ENCODE measurements at places on chromosomes 7 and 10. TPM values are rescaled to one million over a fixed set of nuclear protein-coding genes. Genes with fewer than 3 reads are reported as not detected.

The TAS2R41 gene
- total RNA-seq: not detected

The FAM25C gene
- not detected for total RNA-seq

The DDIT4 gene
- 321 TPM for total RNA-seq

The BAIAP2L1 gene
- 4.6 TPM for total RNA-seq

The NUDT1 gene
- total RNA-seq: 16.6 TPM

The PTPN20 gene
- 10.0 TPM for total RNA-seq

The PARG gene
- 91.0 TPM for total RNA-seq

The CALCR gene
- total RNA-seq: 0.38 TPM

The XRCC2 gene
- 5.3 TPM for total RNA-seq

The AKR1B15 gene
- total RNA-seq: not detected

The TMEM248 gene
- 77.2 TPM for total RNA-seq

The VCL gene
- total RNA-seq: 99.8 TPM

The SPDYE5 gene
- 0.22 TPM for total RNA-seq

The NEURL1 gene
- 16.8 TPM for total RNA-seq

The HOXA4 gene
- total RNA-seq: not detected

The PITRM1 gene
- total RNA-seq: 93.4 TPM

The SFTPA2 gene
- total RNA-seq: not detected

The GIMAP6 gene
- 11.7 TPM for total RNA-seq

The GIMAP7 gene
- total RNA-seq: 4.1 TPM

The VSTM4 gene
- total RNA-seq: 30.1 TPM

The SLC39A12 gene
- 18.0 TPM for total RNA-seq

The HOXA3 gene
- total RNA-seq: not detected

The CFAP70 gene
- total RNA-seq: 4.9 TPM

The CTAGE6 gene
- total RNA-seq: 2.9 TPM

The GRM3 gene
- 7.2 TPM for total RNA-seq

The PTF1A gene
- 2.8 TPM for total RNA-seq

The PRKCQ gene
- 8.7 TPM for total RNA-seq

The OR2A1 gene
- 0.44 TPM for total RNA-seq

The PON3 gene
- total RNA-seq: 1.4 TPM

The MUC3A gene
- total RNA-seq: not detected

The SFMBT2 gene
- 18.4 TPM for total RNA-seq

The OPN4 gene
- total RNA-seq: not detected

The METTL27 gene
- total RNA-seq: 5.9 TPM

The NPY gene
- 3.7 TPM for total RNA-seq

The CPXM2 gene
- total RNA-seq: 27.7 TPM

The ATXN7L1 gene
- 19.2 TPM for total RNA-seq

The FKBP6 gene
- not detected for total RNA-seq

The MYL10 gene
- total RNA-seq: 3.8 TPM

The SFXN3 gene
- total RNA-seq: 82.1 TPM

The BHLHA15 gene
- 1.2 TPM for total RNA-seq

The EBLN1 gene
- total RNA-seq: not detected

The PNLIP gene
- total RNA-seq: not detected

The FRG2B gene
- not detected for total RNA-seq

The GJD4 gene
- total RNA-seq: not detected
